ENCODE measurements at places on chromosomes 3 and 15.
A peak's percentile ranks its signal among the peaks of the same experiment; 100 is the strongest.

DNA sequence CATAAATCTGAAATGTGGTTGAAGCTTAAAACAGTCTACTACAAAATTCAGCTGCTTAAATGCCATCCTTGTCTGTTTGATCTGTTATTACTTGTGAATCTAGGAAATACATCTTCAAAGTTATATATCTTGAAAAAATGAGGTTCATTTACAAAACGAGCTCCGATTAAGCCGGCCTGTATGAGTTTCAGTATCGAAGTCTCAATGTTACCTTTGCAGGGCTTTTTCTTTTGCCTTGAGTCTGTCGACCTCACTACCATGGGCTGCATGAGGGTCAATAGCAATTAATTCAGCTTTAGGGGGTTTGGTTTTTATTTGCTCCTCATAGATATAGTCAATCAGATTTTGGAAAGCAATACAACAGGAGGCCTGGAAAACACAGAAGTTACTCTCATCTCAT lies 23.2 kb downstream of the ERICH6 start:
- DNase-seq: no peak

DNA sequence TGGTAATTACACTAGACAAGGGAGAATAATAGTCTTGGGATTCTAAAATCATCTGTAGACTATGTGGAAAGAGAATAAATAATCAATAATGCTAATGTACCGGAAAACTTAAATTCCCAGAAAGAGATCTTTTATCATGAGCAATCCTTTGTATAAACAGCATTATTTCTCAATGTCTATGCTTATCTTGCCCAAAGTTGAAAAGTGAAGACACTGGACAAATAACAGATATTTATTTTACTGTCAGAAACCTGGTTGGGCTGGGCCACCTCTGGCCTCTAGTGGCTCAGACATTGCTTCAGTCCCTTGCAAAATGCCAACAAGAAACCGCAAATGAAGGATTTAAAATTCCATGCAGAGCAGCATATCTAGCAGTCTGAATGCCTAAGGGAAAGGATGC lies 409.9 kb downstream of the FHIT start:
- DNase-seq: no peak

GRCh38 chr3:194337965-194338753 lies 13.0 kb downstream of the CPN2 start:
- no peak for DNase-seq

DNA sequence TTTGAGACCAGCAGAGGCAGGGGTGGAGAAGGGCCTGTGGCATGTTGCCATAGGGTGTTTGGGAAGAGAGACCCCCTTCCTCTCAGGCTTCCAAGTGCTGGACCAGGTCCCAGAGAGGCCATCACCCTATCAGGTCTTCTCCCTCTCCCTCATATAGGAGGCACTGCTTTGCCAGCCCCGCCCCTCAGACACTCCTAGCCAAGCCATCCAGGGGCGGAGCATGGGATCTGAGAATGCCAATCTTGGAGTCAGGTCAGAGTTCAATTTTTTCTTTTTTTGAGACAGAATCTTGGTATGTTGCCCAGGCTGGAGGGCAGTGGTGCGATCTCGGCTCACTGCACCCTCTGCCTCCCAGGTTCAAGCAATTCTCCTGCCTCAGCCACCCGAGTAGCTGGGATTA lies 32.7 kb downstream of the CRABP1 start:
- no peak for DNase-seq

- no peak for DNase-seq
These were observed 2.5 kb downstream of the TIPARP start for GRCh38 chr3:156676768-156677479.

GRCh38 chr3:11776346-11776745 lies 70.3 kb downstream of the TAMM41 start:
- DNase-seq: no peak

- no peak for DNase-seq
These were observed 95.6 kb upstream of the THRB start for GRCh38 chr3:24589931-24590880.

DNA sequence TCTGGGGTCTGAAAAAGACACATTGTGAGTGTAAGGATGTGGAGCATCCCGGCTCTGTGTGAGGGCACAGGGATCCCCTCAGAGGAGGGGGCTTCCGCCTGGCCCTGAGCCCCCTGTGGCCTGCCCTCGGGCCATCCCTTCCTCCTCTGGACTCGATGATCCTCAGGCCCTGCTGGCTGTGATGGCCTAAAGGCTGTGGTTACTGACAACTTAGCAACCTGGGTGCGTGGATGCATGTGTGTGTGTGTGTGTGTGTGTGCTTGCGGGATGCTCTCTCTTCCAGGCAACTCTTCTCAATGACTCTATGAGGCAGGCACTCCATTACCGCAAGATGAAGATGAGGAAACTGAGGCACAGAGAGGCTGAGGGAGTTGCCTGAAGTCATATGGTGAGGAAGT lies 66.0 kb downstream of the ASB7 start:
- no peak for DNase-seq

DNA sequence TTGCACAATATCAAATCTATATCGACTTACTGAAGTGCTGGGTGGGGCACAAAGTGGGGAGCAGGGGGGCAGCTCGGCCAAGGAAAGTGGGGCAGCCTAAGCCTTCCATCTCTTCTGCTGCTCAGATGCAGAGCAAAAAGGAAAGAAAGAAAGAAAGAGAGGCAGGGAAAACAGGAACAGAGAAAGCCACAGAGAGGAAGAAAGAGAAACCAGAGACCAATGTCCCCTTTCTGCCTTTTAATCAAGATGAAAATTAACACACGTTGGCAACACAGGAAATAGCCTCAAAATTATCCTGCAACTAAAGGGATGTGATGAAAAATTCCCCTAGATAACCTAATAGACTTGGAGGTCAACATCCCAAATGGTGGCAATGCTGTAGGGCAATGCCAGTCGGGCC lies 72.2 kb upstream of the RAD18 start:
- no peak for DNase-seq

GRCh38 chr3:127141921-127142730 lies 50.8 kb upstream of the PRR23E start:
- DNase-seq: no peak

DNA sequence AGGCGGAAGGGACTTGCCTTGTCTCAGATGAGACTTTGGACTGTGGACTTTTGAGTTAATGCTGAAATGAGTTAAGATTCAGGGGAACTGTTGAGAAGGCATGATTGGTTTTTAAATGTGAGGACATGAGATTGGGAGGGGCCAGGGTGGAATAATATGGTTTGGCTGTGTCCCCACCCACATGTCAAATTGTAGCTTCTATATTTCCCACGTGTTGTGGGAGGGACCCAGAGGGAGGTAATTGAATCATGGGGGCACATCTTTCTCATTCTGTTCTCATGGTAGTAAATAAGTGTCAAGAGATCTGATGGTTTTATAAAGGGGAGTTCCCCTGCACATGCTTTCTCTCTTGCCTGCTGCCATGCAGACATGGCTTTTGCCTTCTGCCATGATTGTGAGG lies 89.2 kb downstream of the CGGBP1 start:
- no peak for DNase-seq

GRCh38 chr15:65233696-65234095 lies 22.4 kb upstream of the CILP start:
- no peak for DNase-seq

GRCh38 chr3:74149466-74149865 lies 465.0 kb downstream of the CNTN3 start:
- DNase-seq: no peak

DNA sequence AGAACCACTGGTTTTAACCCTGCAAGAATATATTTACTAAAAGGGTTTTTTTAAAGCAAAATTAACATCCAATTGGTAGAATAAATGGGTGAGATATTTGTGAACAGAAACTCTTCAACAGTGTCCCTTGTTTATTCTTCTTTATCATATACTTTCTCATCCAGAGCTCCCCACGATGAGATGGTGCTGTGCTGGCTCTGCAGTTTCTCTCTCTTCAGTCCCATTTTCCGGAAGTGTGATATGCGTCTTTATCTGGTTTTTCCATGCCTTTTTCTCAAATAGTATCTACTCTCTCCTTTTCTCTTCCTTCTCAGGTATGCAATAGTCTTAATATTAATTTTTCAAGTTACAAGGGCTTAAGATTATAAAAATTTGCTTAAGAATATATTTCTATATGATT lies 1.5 kb downstream of the EAF2 start:
- DNase-seq: no peak

GRCh38 chr15:58538225-58538727 lies 106.5 kb downstream of the LIPC start:
- DNase-seq: no peak

GRCh38 chr15:38263996-38264395 lies 11.4 kb downstream of the SPRED1 start:
- no peak for DNase-seq

DNA sequence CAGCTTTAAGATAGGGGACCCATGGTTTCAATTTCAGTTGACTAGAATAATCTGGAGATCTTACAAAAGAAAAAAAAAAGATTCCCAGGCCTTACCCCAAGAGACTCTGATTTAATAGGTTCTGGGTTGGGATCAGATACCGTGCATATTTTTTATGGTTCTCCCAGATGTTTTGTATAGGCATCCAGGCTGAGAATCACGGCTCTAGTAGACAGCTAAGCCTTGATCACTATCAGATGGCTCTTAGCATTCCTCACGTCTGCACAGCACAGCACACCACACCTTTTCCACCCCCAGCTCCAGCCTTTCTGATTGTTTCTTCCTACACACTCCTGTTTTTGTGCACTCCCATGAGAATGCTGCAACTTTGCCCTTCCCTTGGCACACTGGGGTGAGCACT lies 40.8 kb downstream of the TMEM45A start:
- DNase-seq: no peak

DNA sequence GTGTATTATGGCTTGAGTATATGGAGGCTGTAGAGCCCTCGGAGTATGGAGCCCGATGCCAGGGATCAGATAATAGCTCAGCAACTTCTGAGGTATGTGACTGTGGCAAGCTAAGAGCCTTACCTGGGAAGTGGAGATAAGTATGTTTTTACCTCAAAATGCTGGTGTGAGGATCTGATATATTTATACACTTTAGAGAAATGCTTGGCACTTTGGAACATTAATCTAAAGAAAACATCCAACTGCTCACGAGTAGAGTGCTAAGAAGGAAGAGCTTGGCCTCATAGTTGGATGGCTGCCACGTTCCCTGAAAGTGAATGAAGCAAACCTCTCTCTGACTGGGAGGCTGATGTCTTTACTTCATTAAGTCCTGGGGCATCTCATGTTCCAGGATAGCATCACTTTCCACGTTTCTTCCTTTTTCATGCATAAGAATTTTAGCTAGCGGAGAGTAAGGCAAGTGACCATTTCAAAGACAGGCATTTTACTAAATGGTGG lies 58.9 kb upstream of the GOLGA8J start:
- no peak for DNase-seq

DNA sequence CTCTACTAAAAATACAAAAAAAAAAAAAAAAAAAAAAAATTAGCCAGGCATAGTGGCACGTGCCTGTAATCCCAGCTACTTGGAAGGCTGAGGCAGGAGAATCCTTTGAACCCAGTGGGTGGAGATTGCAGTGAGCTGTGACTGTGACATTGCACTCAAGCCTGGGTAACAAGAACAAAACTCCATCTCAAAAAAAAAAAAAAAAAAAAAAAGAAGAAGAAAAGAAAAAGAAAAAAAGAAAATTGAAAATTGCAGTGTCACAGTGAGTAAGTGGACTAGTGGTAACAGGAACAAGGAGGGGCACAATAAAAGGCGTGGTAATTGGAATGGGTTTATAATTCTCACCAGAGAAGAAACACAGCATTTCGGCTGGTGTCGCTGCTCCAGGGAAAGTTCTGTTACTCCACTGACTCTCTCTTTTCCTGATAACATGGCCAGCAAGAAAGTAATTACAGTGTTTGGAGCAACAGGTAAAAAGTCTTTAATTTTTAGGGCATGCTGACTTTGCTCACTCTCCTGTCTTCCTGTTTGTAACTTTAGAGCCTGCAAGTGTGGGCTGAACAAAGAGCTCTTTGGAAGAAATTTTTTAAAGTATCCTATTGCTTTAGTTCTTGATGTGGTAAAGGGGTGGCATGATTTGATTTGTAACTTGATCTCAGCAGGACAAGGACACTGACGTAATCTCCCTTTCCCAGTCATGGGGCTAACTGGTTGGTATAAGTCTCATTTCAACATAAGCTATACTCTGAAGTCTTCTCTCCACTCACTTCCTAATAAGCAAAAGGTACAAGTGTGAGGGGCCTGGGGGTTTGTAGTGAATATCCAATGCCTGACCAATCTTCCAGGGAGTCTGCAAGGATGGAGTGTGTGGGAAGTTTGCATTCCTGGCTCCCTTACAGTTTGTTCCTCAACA lies 22.1 kb upstream of the TRA2B start:
- DNase-seq: peak; percentile 12

GRCh38 chr3:139357899-139358298 lies 14.1 kb downstream of the MRPS22 start:
- DNase-seq: no peak

DNA sequence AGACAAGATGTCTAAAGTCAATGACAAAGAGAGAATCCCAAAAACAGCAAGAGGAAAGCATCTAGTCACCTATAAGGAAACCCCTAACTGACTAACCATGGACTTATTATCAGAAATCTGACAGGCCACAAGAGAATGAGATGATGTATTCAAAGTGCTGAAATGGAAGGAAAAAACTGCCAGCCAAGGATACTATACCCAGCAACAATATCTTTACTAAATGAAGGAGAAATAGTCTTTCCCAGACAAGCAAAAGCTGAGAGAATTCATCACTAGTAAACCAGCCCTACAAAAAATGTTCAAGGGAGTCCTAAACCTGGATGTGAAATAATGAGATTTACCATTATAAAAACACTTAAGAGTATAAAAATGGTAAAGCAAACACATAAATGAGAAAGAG lies 128.0 kb downstream of the SATB1 start:
- DNase-seq: no peak

- no peak for DNase-seq
These were observed 46.3 kb upstream of the SKOR1 start for GRCh38 chr15:67778968-67779548.

- no peak for DNase-seq
These were observed 16.6 kb downstream of the ABHD6 start for GRCh38 chr3:58254144-58254543.

- DNase-seq: no peak
These were observed 55.0 kb upstream of the EPHA3 start for GRCh38 chr3:89052386-89052785.

- DNase-seq: no peak
These were observed 7.4 kb downstream of the IL12A start for GRCh38 chr3:159996018-159996417.

GRCh38 chr3:14019459-14019858 lies 105.2 kb downstream of the CHCHD4 start:
- DNase-seq: no peak

DNA sequence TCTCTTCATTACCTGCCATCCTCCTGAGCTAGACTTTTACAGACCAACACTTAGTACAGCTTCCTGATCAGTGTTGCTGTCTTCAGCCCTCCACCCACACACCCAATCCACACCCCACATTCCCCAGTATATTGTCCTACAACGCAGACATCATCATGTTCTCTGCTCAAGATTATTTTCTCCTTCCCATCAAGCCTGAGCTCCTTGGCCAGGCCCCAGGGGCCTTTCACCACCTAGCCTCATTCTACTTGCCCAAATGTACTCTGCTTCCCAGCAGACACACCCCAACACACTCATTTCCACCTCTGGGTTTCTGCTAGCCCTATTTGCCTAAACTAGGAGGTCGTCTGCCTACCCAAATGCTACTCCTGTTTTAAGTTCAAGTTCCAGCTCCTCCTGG lies 37.0 kb downstream of the DAPK2 start:
- no peak for DNase-seq

GRCh38 chr3:28745436-28745835 lies 396.8 kb upstream of the AZI2 start:
- no peak for DNase-seq

Data from HL-60 (cell line).